ENCODE measurements at places on chromosomes 16 and 17. TPM values are rescaled to one million over a fixed set of nuclear protein-coding genes. Genes with fewer than 3 reads are reported as not detected.
A peak's percentile ranks its signal among the peaks of the same experiment; 100 is the strongest.

The ADCY9 gene
- 30.0 TPM for total RNA-seq

GRCh38 chr16:51355875-51356274 lies 204.8 kb upstream of the SALL1 start:
- DNase-seq: no peak

The PKD1 gene
- 80.8 TPM for total RNA-seq

The GUCY2D gene
- not detected for total RNA-seq

- DNase-seq: no peak
Measured at GRCh38 chr16:26155221-26155620, 463.5 kb downstream of the HS3ST4 start.

DNA sequence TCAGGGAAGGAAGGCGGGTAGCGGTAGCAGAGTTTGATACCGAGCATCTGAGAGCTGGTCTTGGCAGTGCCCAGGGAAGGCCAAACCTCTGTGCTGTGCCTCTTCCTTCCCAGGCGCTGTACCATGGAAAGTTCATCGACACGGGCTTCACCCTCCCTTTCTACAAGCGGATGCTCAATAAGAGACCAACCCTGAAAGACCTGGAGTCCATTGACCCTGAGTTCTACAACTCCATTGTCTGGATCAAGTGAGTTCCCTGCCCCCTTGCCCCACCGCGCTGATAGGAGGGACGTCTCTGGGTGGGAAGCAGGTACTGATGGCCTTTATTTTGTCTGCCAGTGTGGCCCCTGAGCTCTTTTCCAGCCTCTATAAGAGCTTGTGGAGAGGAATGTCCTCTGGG lies 15.4 kb upstream of the CLEC18A start:
- no peak for DNase-seq

The TUBB3 gene
- total RNA-seq: 26.8 TPM

DNA sequence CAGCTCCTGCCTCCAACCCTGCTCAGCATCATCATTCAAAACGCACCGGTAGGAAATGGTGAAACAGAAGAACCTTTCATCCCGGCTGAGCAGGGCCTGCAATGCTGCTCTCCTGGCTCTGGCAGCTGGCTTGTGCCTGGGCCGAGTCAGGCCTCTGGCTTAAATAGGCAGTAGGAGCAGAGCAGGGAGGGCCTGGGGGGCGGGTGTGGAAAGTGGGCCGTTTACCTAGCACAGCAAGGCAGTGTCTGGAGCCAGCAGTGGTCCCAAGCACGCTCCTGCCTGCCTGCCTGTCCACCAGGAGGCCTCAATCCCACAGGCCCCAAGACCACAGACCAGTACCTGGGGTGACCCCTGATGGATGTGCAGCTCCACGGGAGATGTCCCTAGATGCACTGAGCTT lies 59.3 kb downstream of the SMPD3 start:
- DNase-seq: peak; percentile 32

- DNase-seq: no peak
Measured at GRCh38 chr17:35866341-35866950, 2.2 kb downstream of the HEATR9 start.

DNA sequence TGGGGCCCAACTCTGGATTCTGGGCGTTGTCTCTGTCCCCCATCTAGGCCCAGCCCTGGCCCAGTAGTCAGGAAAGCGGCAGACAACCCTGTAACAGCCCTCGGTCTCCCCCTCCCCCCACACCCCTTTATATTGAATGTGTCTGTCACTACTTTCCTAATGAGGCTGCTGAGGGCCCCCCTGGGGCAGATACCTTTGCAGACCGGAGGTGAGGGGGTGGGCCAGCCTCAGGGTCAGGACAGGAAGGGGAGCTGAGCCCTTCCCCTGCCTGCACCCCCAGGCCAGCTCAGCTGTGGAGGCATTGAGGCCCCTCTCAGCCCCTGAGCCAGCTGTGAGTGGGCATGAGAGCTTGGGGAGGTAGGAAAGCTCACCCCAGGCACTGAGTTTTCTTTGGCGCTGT lies 17.1 kb downstream of the RAI1 start:
- DNase-seq: no peak

- DNase-seq: no peak
Measured at GRCh38 chr17:1055231-1055630, 58.3 kb downstream of the TIMM22 start.

The ZNF205 gene
- 10.2 TPM for total RNA-seq

DNA sequence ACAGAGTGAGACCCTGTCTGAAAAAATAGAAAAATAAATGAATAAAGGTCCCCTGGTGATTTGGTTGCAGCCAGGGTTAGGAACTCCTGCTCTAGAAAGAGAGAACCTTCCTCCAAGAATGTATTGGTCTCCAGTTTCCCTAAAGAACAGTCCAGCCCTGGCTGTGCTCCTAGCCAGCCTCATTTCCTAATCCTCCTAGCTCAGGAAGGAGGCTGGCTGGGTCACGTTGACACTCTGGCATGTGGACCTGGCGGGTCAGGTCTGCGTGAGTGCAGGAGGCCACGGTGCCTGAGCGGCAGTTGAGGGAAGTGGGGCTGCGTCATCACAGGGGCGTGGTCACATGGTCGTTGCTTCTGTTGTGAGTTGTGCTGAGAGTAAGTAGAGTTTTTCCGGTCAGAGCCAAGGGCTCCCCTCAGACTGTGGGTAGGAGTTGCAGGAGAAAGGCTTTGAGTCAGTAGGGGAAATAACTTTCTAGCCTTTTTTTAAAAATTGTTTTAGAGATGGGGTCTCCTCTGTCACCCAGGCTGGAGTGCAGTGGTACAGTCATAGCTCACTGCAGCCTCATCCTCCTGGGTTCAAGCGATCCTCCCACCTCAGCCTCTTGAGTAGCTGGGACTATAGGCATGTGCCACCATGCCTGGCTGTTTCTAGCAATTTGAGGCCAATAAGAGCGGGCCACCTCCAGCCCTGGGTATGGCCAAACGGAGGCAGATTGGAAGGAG lies 194.0 kb upstream of the CIBAR2 start:
- peak; percentile 86 for DNase-seq

DNA sequence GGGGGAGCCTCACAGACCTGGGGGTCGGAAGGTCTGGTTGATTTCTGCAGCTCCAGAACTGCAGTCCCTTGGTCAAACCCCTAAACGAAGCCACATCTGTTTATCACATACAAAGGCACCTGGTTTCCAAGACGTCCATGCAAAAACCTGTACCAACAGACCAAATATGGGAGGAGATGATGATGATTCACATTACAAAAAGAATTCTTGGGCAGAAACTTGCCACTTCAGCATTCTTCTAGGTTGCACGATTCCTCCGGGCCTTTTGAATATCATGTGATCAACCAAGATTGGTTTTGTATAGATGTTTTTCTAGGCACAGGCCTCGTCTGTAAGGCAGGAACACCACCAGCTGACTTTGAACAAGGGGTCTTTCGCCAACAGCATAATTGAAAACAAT lies 466.3 kb downstream of the SOX9 start:
- DNase-seq: no peak

The MYOCD gene
- total RNA-seq: 2.8 TPM

DNA sequence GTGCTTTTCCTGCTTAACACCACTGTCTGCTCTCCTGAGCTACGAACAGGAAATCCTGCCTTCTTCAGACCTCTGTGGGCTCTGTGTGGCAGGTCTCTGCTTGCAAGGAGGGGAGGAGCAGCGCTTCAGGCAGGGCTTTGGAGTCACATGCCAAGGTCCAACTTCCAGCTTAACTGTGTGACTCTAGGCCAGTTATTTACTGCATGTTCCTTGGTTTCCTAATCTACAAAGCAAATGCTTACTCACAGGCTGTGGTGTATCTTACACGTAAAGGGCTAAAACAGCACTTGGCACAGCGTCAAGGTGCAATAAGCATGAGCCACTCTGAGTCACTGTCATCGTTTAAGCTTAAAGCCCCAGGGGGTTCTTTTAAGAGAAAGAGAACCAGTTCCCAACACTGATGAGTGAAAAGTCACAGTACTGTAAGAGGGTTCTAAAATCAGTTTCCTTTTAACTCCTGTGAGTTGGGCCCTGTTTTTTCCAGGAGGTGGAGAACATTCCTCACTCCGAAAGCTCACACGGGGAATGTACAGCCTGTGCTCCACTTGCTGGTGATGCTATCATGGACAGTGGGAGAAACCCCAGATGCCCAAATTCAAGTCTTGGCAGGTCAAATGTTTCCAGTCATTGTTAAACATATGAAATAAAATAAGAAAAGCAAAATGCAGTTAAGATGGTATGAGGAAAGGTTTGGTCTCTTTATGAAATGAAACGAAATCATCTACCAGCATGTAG lies 54.1 kb upstream of the BCAR1 start:
- peak; percentile 81 for DNase-seq
